ENCODE measurements at places on chromosomes 3 and 15.

- no peak for DNase-seq
Observed at GRCh38 chr3:71101014-71101413, 482.5 kb downstream of the FOXP1 start.

GRCh38 chr3:190811775-190812480, 50.6 kb downstream of the GMNC start:
- DNase-seq = peak; percentile 23

DNA sequence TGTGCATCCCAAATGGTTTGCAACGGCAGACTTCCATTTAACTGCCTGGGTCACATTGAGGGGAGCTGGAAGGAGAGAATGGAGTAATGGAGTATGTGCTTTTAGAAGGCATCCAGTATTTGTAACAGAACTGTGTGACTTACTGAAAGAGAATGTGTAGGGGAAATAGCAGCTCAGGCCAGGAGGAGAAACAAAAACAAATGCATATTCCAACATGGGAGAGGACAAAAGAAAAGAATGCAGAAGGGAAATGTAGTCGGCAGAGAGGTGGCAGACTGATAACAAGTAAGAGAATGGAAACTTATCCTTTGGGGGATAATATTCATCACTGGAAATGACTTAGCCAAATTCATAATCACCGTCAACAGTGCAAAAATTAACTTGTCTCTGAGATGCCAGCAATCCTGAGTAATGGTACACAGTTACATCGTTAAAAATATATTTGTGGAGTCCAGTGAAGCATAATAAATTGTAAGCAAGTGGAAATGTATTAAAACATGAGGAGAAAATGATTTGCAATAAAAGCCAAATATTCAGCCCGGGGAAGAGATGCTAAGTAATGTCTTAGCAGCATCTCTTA, 294.9 kb upstream of the SGO1 start:
- DNase-seq = no peak

DNA sequence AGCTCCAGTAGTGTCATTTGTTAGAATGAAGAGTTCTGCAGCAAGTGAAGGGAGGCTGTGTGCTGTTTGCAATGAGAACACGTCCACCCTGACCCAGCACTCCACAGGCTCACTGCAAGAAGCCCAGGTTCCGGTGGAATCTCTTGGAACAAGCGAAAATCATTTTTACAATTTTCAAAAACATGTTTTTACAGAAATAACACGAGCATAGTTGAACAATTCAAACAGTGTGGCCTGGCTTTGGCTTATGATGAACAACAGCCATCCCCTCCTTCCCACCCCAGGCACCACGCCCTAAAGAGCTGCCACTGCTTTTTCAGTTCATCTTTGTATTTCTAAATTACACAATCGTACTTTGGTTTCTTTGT, 59.5 kb upstream of the KY start:
- DNase-seq = no peak

DNA sequence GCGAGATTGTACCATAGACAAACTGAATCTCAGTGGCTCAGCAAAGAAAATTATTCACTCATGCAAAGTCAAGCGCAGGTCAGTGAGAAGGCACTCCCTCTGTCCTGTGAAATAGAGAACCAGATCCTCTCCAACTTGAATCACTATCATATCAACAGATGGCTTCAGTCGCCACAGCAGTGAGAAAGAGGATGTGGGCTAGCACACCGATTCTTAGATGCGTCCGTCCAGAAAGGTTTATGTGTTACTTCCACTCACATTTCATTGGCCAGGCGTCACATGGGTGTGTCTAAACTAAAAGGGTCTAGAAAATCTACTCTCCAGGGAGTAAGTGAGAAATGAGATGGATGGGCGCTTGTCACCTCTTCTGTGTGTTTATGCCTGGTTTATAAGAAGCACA, 141.6 kb upstream of the KBTBD8 start:
- no peak for DNase-seq

GRCh38 chr3:150079029-150079739, 108.5 kb upstream of the PFN2 start:
- DNase-seq = no peak

DNA sequence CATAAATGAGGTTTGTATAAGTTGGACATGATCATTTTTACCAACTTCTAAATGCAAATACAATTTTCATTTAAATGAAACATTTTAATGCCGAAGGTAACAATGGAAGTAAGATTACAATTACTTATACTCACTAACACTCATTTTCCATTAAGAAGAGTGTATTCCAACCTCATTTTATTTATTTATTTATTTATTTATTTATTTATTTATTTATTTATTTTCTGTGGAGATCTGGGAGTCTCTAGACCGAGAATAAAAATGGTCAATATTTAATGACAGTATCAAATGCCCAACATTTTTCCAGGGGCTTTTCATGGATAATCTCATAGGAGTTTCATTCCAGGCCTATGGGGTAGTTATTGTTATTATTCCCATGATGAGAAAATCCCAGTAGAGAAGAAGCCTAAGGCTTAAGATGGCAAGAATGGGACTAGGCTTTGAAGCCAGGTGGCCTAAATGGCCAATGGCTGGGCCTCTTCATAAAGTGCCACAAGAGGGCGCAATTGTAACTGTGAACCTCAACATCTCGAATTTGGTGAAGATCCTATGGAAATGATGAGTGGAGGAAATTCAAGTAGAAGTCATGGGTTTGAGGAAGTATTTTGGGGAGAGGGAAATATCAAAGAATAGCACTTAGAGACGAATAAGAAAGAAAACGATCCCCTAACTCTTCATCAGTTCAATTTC, 21.3 kb downstream of the VGLL3 start:
- DNase-seq = no peak

GRCh38 chr3:38725726-38726419, 76.4 kb upstream of the SCN5A start:
- peak; percentile 60 for DNase-seq

DNA sequence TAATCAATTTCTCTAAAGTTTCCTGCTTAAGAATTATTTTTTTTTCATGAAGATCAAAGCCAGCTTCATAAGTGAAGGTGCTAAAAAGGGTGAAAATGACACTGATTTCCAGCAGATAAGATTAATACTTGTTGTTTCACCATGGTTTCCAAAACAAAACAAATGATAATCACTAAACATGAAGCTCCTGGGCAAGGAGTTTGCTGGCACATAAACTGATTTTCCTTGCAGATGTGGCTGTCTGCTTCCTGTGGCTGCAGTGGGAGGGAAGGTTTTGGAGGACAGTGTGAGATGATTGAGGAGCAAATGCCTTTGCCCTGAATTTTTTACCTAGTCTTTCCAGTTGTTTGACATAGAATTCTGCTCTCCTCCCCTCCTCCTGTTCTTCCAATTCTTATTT, 228.8 kb downstream of the DIPK2A start:
- no peak for DNase-seq

DNA sequence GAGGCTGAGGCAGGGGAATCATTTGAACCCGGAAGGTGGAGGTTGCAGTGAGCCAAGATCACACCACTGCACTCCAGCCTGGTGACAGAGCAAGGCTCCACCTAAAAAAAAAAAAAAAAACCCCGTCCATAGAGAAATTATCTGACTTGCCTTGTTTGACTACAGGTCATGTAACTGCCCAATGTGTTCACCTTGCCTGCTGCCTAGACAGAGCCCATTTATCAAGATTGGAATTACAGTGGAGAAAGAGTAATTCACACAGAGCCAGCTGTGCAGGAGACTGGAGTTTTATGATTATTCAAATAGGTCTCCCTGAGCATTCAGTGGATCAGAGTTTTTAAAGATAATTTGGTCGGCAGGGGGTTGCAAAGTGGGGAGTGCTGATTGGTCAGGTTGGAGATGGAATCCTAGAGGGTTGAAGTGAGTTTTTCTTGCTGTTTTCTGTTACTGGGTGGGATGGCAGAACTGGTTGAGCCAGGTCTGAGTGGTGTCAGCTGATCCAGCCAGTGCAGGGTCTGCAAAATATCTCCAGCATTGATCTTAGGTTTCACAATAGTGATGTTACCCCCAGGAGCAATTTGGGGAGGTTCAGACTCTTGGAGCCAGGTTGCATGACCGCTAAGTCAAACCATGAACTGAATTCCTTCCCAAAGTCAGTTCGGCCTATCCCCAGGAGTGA, 40.8 kb upstream of the ACP3 start:
- DNase-seq = no peak

- DNase-seq = no peak
Observed at GRCh38 chr3:113454057-113454456, 12.8 kb upstream of the CFAP44 start.

DNA sequence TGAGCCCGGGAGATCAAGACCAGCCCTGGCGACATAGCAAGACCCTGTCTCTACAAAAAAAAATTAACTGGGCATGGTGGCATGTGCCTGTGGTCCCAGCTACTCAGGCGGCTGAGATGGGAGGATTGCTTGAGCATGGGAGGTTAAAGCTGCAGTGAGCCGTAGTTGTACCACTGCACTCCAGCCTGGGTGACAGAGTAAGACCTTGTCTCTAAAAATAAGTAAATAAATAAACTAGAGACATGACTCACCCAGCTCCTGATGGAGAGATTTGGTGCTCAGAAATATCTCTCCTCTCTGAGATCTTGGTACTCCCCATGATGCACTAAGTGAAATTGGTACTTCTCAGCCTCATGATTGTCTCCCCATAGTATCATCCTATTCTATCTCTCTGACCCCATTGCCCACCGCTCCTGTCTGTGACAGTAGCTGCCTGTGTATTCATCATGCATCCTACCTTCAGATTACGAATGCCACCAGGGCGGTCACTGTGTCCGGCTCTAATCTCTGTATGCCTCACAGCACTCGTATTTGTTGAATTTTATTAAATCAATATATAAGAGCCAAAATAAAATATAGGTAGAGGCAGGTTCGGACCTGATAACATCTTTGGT, 50.9 kb downstream of the ABHD2 start:
- DNase-seq = no peak

DNA sequence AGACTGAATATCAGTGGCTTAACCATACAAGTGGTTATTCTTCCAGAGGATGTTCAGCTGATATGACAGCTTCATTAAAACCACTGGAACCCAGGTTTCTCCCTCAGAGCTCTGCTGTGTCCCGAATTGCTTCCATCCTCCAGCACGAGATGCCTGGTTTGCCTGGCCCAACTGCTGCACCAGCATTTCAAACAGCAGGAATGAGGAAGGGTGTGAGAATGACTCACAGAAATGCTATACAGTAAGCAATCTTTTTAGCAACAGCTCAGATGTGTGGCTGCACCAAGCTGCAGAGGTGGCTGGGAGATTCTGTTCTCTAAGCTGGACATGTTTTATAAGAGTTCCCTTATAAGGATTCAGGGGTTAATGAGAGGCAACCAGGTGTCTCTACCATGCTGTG, 271.0 kb downstream of the GABRG3 start:
- DNase-seq = no peak

GRCh38 chr3:197007953-197008352, 21.7 kb downstream of the MELTF start:
- DNase-seq = no peak

GRCh38 chr3:40118091-40118490, 191.4 kb upstream of the EIF1B start:
- no peak for DNase-seq

Measured in heart right ventricle (tissue), 16 donors.